Stimulated activated CD4-positive, alpha-beta T cell treated with anti-CD3 and anti-CD28 coated beads, Interleukin-4, amount 100 ng/mL, for 48 hours (primary cell): ENCODE measurements at places on chromosomes 4 and X.

- no peak for DNase-seq
Measured at GRCh38 chr4:47809654-47810203, 28.1 kb downstream of the CORIN start.

DNA sequence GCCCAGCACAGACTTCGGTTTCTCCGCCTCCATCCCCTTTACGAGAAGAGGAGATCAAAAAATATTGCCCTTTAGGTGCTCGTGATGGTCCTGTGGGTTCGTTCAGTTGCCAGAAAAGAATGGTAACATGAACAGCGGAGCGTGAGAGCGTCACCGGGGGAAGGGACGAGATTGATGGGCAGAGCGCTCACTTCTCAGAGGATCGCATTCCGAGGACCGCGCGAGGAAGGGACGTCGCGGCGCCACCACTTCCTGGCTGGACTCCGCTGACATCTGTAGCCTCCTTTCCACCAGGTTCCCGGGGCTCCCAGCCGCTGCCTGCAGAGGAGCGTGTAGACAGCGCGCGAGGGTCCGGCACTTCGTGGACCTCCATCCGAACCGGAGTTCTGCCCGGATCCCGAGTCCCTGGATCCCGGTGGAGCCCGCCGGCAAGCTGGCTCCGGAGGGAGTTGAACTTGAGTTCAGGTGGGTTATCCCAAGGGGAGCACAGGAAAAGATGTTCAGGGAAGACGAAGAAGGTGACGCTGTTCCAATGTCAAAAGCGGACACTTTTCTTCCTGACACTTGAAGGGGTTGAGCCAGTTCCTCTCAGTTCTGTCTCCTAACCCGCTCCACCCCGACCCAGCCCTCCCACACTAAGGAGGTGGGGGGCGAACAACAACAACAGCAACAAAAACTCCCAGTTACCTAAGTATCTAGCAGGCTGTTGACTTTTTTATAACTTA, 484 bp downstream of the GALNTL6 start:
- DNase-seq, result no peak

DNA sequence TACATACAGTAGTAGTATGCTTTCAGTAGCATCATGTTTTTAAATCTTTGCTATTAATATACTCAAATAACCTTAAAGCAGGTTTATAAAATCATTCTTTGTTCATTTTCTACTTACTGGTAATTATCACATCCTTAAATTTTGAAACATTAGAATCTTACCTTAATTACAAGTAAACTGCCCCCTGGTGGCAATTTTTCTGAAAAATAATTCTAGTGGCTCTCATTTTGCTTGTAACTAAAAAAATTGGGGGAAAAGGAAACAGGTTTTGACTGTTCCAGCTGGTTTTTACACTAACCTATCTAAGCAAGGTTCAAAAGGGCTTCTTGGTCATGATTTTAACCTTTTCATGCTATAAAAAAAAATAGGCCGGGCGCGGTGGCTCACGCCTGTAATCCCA, 18.5 kb upstream of the DCAF4L1 start:
- no peak for DNase-seq

DNA sequence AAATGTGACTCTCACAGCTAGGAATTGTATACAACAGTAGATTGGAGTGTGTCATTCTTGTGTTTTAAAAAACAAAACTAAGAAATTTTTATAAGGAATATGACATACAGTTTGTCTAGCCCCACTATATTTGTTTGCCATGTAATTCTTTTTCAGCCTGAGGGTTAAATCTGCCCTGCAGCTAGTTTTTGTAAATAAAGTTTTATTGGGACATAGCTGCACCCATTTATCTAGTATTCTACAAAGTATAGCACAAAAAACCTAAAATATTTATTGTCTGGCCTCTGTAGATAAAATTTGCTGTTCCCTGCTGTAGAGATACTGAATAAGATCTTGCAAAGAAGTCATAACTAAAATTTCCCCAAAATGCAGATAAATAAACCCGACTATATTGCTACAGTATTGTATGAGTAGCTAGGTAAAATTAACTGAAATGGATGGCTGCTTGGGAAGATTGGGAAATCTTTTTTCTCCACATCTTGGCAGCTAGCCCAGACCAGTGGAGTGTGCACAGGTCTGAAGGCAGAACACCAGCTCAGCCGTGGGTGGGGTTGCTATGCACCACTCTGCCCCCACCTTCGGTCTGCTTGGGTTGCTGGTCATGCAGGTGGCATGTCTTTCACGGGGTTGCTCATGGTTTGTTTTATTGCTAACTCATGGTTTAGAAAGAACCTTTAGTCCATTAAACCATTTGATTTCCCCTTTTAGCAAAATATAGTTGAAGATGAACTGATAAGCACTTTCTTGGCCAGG, 127.9 kb downstream of the KLHL8 start:
- no peak for DNase-seq

DNA sequence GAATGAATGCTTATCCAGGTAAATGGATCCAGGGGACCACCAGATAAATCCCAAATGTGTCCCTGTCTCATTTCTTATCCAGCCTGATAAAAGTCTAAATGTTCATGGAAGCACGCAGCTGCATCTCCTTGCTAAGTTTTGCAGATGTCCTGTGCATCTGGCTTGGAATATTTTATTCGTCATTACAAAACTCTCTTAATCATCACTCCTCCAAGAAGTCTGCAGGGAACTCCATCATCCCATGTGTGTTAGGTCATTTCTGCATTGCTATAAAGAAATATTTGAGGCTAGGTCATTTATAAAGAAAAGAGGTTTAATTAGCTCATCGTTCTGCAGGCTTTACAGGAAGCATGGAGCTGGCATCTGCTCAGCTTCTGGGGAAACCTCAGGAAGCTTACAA, 297.2 kb downstream of the HS3ST1 start:
- DNase-seq, result no peak

DNA sequence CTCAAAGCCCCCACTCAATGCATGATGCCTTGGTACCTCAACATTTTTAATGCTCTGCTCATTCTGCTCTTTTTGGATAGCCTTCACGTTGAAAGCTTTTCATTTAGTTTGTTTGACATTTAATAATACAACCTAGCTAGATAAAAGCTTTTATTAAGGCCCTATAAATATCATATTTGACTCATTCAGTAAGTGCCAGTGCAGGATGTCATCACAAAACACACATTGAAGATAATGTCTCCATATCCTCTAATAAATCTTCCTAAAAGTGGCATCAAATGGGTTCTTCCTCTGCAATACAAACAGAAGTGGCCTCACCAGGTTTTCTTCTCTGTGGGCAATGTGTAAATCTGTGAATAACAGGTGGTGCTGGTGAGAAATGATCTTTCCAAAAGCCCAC, 12.0 kb upstream of the PCYT1B start:
- DNase-seq, result no peak

DNA sequence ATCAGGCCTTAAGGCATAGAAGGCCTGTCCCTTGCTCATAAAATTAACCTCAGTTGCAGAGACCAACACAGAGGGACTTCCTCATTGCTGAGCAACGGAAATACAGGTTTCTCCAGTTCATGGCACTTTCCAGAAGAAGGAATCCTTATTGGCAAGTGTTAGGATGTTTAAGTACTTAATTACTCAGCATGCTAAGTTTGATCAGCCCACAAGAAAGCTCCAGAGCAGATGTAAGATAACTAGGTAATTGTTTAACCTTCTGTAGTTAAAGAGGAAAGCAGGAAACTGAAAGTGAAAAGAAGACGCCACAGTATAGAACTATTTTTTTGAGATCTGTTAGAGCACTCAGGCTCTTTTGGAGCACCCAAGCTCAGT, 33.5 kb downstream of the SMS start:
- DNase-seq, result no peak

DNA sequence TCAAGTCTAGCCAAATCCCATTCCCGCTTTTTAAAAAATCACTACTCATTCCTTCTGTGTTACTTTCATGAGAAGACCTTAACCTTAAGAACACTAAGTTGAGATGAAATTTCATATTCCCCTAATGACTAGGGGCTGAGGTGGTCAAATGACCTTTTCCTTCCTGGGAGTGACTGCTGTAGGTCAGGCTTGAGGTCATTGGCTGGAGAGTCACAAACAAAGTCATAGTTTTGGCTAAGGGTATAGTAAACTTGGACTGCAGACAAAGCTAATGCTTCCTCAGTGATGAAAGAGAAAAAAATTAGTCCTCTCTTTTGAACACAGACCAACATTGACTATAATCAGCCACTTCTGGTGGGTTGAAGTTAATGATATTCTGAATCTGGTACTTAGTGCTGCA, 16.0 kb upstream of the FGF2 start:
- DNase-seq, result no peak

- no peak for DNase-seq
Measured at GRCh38 chrX:120660637-120661036, 30.8 kb upstream of the C1GALT1C1 start.

GRCh38 chr4:183599284-183599683, 59.7 kb downstream of the RWDD4 start:
- DNase-seq, result no peak

GRCh38 chr4:123874063-123874462, 477.5 kb downstream of the SPRY1 start:
- DNase-seq, result no peak
